Astrocyte (in vitro differentiated cells and primary cell): ENCODE measurements at places on chromosomes 3 and 15.

DNA sequence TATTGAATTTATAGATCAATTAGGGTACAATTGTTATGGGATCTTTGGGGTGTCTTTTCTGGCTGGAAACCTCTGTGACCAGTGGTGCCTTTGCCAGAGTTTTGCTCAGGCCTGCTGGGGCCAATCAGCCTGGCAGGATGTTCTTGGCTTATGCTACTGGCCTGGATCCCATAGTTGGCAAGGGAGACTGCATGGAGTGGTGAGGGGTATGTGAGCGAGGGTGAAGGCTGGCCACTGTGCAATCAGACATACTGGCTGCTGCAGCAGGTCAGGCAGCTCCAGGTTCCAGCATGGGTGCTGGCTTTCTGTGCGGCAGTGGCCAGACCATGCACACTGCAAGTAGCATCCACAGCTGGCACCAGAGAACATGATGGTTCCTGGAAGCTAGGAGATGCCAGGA is 1053.2 kb upstream of the GBE1 start:
- DNase-seq: no peak

DNA sequence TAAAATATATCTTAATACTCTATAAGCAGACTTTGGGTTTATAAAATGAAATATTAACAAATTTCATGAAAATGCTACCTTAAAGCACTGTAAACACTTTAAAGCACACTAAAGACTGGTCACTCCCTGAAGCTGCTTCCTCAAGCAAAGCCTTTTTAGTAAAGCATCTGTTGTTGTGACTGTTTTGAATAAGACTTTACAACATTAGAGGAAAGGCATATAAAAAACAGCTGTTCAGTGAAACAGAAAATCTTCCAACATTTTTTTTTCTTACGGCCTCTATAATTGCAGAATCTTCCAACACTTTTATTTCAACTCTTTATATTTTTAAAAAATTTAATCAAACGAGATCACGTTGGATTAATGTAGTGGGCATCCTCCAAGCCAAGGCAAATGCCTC is 48.1 kb downstream of the GRK7 start:
- DNase-seq: no peak

DNA sequence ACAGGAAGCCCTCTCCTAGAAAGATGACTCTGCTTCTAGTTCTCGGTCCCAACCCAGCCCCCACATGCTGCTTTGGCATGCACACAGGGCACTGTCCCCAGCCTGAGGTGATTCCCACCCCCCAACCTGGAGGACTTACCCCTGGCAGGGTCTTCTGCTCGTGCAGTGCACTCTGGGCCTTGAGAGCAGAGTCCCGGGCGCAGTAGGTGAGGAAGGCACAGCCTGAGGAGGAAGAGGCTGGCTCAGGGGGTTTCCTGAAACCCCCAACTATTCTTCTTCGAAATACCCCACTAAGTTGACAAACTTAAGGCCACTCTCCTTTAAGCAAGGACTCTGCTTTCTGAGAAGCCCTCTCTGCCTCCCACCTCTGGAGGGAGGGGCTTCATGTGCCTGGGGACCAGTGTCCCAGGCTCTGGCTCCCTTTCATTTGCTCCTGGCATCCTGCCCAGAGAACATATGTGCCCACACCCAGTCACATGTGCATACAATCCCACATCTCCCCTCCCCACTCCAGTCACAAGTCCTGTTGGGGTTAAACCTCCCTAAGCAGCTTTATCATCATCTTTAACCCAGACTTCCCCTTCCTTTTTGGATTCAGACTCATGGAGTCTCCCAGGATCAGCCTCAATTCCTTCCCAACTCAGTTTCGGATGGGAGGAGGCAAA is 4.1 kb downstream of the CELF6 start:
- DNase-seq: no peak

GRCh38 chr3:186375443-186375842 is 13.4 kb upstream of the DGKG start:
- no peak for DNase-seq

GRCh38 chr15:56099311-56099710 is 105.9 kb upstream of the NEDD4 start:
- no peak for DNase-seq

DNA sequence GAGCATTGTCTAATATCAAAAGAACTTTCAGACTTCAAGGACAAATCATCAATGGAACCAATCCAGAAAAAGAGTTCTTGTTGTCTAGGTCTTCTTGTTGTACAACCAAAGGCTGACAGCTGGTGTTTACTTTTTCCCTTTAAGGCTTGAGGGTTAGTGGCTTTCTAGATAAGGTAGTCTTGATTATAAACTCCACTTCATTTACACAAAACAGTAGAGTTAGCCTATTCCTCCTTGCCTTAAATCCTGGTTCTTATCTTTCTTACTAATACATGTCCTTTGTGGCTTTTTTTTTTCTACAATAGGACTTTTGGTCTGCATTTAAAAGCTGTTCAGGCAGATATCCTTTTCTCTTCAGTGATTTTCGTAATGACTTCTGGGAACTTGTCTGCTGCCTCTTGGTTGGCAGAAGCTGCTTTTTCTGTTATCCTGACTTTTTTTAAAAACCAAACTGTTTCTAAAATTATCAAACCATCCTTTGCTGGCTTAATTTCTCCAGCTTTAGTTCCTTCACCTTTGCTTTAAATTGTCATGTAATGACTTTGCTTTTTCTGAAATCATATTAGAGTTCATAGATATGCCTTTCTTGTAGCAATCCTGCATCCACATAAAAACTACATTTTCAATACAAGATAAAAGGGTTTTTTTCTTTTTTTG is 44.8 kb downstream of the STRIT1 start:
- no peak for DNase-seq

GRCh38 chr3:43231276-43232000 is 54.9 kb upstream of the SNRK start:
- peak; percentile 44 for DNase-seq

GRCh38 chr3:36488077-36488789 is 107.9 kb downstream of the STAC start:
- DNase-seq: no peak

DNA sequence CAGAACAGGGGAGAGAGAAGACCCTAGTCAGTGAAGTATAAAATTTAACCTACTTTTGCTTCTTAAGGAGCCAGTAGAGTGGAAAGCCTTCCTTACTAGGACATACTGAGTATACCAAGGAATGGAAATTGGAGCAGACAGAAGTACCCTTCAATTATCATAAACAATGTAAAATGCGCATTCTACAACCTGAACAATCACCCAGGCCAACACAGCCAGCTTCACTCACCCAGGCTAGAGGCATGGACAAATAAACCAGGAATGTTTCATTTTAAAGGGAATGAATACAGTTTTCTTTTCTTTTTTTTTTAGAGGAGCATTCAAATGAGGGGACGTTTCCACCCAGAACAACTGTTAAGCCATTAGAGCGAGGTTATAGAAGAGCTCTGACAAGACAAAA is 41.9 kb upstream of the PLXND1 start:
- no peak for DNase-seq

DNA sequence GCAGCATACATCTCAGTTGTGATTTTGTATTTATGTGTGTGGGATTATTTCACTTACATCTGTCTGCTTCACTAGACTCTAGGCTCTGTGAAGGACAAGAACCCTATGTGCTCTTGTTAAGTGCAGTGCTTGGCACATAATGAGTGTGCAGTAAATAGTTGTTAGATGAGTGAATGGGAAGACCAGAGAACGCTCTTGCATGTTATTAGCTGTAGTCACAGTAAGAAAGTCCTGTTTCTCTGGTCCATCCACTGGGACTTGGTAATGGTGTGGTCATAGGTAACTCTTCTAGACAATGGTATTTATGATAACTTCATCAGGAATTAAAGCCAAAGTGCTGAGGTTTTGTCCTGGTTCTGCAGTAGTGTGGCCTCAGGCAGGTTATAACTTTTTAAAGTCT is 1.4 kb upstream of the AQP9 start:
- DNase-seq: no peak

DNA sequence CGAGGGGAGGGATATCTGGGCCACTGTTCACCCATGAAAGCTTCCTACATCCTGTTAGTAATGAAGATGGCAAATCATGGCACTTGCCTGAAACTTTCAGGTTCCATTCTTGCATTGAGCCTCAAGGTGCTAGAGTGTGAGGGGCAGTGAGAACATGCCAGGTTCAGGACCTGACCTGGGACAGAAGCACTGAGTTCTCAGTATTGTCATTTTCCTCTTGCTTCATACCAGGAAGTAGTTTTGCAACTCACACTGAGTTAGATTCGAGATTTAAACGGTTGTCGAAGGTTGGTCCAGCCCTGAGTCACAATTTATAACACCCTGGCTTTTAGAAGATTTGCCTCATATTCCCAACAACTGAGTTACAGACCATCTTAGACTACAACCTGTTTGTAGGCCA is 11.8 kb upstream of the MEIS2 start:
- DNase-seq: no peak

DNA sequence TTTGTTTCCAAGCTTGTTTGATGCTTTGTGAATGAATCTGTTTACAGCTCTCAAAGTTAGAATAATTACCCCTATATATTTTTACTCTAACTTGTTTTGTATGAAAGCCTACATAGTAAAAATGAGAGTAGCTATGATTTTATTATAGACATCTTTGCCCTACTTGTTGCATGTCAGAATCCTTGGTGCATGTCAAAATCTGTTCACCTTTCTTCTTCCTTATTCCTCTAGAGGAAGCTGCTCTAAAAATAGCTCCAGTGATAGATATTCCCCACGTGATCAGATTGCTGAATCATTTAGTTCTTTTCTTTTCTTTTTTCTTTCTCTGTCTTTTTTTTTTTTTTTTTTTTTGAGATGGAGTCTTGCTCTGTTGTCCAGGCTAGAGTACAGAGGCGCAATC is 39.8 kb downstream of the LRRC49 start:
- DNase-seq: no peak

DNA sequence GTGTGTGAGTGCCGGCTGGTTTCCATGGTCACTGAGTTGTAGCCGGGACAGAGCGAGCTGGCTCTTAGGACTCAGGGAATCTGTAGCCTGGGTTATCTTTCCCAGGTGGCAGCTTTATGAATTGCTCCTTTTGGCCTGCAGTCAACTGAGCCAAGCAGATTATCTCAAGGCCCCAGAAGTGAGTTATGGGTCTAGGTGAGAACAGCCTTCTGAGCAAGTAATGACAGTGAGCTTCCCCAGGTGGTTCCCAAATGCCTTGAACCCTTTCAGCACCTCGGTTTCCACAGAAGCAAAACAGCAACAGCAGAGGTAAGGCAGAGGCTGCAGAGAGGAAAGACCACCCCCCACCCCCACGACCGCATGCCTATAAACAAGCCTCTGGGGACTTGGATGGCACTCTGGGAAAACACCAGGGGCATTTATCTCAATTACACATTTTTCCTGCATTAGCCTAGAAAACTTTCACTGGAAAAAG is 56.7 kb upstream of the DGKG start:
- no peak for DNase-seq

DNA sequence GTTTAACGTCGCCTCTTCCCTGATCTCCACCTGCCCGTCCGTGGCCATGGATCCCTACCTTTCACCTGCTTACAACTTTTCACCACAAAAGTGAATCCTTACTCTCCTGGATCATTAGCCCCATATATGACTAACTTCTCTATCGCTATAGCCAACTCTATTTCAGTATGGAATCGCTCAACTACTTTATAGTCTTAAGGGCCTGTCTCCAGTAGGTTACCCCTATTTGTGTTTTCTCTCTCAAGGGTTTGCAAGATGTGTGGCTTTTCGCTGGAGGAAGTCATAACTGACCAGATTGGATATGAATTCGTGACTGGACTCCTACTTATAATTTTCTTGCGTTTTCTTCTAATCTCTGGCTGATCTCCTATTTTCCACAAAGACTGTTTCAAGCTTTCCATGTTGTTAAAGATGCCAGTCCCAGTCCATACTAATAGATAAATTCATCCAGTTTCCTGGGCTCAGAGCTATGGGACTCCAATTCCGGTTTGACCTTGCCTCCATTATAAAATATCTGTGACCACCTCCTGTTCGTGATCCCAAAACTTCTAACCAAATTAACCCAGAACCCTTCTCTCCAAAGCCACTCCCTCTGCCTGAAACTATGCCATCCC is 1.3 kb upstream of the STAG1 start:
- DNase-seq: no peak

GRCh38 chr15:82021992-82022391 is 23.8 kb downstream of the MEX3B start:
- peak; percentile 11 for DNase-seq

DNA sequence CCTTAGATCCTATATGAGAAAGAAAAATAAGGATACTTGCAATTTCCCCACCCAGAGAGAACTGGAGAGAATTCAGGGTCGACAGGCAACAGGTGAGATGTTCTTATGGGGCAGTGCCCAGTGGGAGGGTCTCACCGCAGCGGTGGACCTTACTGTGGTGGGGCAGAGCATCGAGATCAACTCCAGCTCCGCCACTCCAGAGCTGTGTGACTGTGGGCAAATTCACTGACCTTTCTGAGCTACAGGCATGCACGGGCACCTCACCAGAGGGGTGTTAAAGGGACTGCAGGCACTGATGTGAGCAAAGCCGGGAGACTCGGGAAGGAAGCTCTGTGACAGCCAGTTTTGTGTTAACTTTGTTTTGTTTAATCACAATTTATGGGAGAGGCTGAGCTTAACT is 30.9 kb downstream of the RGMA start:
- DNase-seq: no peak

DNA sequence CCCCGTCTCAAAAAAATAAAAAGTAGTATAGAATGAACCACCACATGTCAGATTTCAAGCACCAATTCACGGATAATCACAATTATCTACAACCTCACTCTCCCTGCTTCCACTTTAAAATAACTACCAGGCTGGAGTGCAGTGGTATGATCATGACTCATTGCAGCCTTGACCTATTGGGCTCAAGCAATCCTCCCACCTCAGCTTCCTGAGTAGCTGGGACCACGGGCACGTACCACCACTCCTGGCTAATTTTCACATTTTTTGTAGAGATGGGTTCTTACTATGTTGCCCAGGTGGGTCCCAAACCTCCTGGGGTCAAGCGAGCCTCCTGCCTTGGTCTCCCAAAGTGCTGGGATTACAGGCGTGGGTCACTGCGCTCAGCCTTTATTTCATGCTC is 38.1 kb upstream of the LDHAL6B start:
- peak; percentile 69 for DNase-seq

DNA sequence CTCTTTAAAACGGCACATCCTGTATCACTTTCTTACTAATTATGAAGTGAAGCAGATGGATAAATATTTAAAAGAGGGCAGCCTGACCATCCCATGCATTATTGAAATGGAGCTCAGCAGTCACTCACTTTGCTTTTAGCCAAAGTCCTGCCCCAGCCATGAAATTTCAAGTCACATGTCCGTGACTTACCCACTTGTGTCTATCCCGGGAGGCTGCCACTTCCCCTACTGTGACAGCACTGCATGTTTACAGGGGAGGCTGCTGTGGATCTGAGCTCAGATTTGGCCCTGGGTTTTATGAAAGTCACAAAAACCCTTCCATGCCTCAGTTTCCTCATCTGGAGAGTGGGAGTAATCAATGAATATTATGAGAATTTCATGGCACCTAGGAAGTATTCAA is 17.9 kb upstream of the LRRK1 start:
- no peak for DNase-seq

DNA sequence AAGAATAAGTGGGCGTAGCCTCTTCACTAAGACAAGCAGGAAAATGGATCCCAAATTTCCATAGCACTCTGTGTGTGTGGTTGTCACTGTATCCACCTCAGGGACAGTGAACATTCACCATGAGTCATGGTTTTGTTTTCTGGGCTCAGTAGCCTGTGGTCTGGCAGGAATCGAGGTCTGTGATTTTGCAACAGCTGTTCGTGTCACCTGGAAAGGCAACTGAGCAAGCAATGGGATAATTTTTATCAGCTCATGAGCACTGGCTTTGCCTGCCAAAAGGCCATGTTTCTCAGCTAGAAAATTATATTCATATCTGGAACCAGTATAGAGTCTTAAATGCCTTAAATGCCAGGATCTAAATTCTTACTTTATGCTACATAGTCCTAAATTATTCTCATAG is 60.9 kb downstream of the STRIT1 start:
- DNase-seq: peak; percentile 86
